ENCODE measurements at places on chromosomes 7 and 10.

GRCh38 chr10:73926152-73926764 is 15.3 kb downstream of the PLAU start:
- no peak for DNase-seq

DNA sequence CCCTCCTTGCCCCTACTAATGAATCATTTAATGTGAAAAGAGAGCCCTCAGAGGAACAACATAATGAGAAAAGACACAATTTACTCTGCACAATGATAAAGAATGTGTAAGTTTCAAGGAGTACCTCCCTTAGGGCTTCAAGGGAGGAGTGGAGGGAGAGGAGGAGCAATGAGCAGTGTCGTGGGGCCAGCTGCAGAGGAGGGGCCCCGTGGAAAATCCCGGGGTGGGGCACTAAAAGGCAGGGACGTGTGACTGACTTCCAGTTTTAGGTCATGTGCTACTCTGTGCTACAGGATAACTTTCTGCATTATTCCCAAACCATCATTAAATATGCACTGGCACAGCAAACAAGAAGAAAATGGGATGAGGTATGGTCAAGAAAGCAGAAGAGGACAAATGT is 108.1 kb downstream of the ANLN start:
- no peak for DNase-seq

DNA sequence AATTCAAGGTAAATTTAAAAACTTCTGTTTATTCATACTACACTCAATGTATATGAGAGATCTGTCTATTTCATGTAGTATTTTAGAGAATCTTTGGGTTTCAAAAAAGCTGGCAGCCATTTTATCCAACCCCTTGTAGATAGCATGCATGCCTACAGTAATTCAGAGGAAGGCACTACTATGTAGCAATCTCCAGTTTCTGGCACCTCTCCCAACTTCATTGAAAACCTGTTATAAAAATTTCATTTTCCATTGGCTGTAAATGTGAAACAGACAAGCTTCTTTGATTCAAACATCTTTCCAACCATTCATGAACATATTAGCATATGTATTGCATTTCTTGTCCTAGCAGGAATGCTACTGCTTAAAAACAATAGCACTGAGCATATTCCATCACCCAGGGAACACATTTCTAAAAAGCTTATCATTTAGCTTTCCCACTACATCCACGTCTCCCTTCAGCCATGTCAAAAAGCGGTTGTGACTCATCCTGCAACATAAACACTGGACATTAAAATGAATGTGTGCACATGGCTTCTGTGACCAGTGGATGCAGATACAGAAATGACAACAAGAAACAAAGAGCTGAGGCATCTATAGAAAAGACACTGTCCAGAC is 330.4 kb upstream of the AOAH start:
- DNase-seq, result no peak

GRCh38 chr10:126117196-126117595 is 220.8 kb downstream of the FANK1 start:
- DNase-seq, result no peak

DNA sequence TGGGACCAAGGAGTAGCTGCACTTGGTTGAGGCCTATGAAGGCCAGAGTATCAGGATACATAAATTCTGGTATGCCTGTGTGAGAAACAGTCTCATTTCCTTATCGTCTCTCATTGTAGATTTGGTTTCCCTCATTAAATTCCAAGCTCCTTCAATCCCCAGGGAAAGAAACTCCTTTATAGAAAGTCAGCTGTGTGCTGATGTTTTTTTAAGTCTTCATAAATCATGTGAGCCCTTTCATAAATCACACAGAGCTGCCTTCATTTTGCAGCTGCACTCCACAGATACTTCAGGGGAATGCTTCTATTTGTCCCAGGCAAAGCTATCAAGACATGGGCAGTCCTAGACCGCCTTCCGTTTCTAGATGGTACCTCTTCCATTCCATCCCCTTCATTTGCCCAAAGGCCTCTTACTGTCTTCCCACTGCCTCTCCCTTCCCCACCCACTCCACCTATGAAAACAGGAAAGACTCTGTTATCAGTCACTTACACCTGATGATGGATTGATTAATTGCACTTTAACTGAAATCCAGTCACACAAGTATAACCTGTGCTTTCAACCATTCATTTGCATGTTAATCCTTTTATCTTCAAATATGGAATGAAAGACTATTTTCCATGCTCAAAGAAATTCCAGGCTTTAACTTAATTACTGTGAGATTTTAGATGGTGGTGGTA is 290.2 kb downstream of the C7orf25 start:
- no peak for DNase-seq

DNA sequence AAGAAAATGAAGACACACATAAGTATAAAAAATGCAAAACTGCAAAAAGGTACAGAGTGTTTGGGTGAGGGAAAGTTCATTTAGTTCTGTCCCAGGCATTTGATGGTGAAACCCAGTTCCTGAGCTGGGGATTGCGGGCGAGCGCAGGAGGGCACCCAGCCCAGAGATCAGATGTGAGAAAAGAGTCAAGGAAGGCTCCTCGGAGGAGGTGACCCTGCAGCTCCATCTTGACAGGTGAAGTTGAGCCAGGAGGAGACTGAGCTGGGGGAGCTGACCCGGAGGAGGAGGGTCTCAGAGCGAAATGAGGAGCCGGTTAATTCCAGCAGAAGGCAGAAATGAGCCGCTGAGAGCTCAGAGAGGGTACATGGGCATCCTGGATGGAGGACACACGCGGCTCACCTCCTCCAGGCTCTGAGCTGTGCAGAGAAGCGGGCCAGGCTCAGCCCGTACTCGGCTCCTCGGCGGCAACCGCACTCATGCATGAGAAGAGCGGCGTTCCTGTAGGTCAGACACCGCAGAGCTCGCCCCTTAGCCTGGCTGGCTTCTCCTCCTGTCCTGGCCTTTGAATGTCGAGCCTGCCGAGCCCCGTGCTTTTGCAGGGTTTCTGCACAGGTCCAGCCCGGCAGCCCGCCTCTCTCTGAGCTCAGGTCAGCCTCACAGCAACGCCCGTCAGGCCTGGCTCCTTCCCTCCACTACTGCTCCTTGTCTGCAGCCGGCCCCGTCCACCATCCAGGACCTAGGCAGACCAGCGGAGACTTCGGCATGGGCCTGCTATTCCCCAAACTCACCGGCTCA is 9.5 kb upstream of the RAMP3 start:
- DNase-seq, result no peak

- no peak for DNase-seq
Measured at GRCh38 chr10:7417103-7417623, 6.3 kb upstream of the SFMBT2 start.

GRCh38 chr7:31122649-31123058 is 70.5 kb downstream of the ADCYAP1R1 start:
- DNase-seq, result peak; percentile 55

GRCh38 chr7:2964208-2964607 is 79.5 kb downstream of the CARD11 start:
- no peak for DNase-seq

GRCh38 chr10:98012644-98013043 is 17.8 kb downstream of the CRTAC1 start:
- DNase-seq, result no peak

DNA sequence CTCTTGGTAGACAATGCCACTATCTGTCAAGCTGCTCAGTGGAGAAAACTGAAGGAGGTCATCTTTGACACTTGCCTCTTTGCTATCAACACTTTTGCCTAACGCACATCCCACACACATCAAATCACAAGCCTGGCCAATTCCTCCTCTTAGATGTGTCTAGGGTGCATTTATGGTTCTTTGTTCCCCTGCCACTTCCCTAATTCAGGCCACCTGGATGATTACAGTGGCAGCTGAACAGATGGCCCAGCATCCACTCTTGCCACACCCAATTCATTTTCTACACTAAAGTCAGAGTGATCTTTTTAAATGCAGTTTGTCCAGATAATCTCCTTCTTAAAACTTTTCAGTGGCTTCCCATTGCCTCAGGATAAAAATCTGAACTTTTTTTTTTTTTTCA is 58.6 kb downstream of the LAMB4 start:
- no peak for DNase-seq

GRCh38 chr7:128385988-128386925 is 23.5 kb downstream of the IMPDH1 start:
- no peak for DNase-seq

GRCh38 chr7:28107960-28108359 is 72.6 kb downstream of the JAZF1 start:
- no peak for DNase-seq

DNA sequence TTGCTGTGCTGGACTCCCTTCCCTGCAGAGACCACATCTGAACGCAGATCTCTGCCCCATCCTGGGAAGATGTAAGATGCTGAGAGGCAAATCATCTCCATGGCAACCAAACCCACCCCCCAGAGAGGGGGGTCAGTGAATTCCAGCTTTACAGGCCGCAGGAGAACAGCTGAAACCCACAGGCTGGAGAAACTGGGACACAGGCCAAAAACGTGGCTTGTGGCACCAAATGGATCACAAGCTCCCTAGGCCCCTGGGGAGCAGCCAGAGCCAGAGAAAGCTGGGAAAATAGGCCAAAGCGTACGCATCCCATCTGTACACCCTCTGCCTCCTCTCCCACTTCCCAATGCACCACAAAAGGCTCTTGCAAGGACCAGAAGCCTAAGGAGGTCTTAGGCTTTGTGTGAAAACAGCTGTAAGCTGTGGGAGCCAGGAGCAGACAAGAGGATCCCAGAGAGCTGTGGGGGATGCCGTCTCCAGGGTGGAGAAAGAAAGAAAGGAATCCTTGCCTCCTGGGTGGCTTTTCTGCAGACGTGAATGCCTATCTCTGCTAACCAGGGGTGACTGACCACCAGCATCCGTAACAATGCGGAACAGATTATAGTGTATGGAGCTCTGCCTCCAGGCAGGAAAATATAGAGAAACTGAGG is 59.5 kb downstream of the TMEM130 start:
- DNase-seq, result no peak

DNA sequence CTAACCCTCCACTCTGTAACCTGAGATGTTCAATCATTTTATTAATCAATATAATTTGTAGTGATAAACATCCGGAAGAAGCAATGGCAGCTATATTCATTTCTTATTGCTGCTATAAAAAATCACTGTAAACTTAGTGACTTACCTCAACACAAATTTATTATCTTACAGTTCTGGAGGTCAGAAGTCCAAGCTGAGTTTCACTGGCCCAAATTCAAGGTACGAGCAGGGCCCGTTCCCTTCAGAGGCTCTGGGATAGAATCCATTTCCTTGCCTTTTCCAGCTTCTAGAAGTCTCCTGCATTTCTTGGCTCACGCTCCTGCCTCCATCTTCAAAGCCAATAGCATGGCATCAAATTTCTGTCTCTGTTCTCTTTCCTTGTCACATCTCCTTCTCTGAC is 279.5 kb upstream of the SP8 start:
- no peak for DNase-seq

DNA sequence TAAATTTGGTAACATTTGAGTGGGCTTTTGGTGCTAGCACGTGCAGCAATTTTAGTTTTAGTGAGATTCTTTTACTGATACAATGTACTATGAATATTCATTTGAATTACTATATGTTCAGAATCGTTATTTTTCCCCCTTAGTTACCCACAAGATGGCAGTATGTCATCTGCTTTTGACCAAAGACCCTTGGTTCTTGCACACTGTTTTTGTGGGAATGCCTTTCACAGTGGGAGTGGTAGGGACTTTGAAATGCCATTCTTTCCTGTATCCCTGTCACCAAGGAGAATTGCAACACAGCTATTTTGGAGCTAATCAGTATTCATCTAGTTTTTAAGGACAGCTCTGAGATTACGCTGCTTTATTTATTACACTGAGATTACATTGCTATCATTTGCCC is 40.6 kb downstream of the SEC23IP start:
- no peak for DNase-seq

DNA sequence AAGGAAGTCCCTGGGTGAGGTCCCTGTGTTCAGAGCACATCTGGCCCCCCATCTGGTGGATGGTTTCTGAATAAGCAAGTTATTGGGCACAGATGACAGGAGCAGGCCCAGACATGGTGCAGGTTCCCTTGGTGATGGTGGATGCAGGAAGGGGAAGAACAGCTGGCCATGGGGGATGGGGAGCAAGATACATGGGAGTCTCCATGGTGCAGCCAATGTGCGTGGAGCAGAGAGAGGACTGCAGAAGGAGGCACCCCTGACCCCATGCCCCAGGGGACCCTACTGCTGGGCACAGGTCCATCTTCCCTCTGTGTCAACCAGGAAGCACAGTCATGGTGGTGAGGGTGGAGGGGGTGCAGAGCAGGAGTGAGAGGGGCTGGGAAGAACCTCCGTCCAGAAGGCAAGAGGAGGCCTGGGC is 43.8 kb upstream of the RABGEF1 start:
- peak; percentile 11 for DNase-seq

DNA sequence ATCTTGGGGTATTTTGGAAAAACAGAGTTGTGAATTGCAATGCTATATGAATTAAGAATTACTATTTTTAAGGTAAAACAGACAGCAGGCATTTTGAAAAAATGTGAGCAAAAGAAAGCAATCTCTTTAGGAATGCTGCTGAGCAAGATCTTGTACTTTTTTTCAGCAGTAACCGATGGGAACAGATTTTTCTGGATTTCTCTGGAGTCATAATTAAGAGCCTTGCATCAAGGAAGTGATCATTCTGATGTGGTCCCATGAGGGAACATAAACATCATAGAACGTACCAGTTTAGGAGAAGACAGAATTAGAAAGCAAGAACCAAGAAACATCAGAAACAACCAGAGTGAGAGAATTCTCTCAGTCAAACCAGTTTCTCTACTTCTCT is 157.0 kb upstream of the AGR3 start:
- DNase-seq, result no peak

GRCh38 chr7:99003419-99003818 is 125.1 kb downstream of the TRRAP start:
- DNase-seq, result no peak

GRCh38 chr7:47743965-47744591 is 162.2 kb upstream of the TNS3 start:
- no peak for DNase-seq

GRCh38 chr7:15167912-15168311 is 265.4 kb upstream of the DGKB start:
- no peak for DNase-seq

GRCh38 chr10:44995914-44996669 is 4.6 kb upstream of the ZNF22 start:
- peak; percentile 64 for DNase-seq

GRCh38 chr7:133054162-133054840 is 27.6 kb downstream of the CHCHD3 start:
- no peak for DNase-seq

DNA sequence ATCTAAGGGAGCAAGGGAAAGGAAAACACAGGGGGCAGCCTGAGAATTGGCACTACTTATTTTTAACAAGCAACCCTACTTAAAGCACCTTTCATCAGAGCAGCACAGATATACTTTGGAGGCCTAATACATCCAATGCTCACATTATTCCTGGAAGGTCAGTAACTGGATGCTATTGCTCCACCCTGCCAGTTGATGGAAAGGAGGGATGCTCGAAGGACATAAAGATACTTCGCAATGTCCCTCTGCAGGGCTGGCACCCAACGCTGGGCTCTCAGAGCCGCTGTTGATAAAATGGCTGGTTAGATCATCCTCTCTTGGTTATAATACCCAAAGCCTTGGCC is 307.9 kb upstream of the AOAH start:
- no peak for DNase-seq
